Endodermal cell (in vitro differentiated cells): ENCODE measurements at places on chromosomes 1 and 21.

DNA sequence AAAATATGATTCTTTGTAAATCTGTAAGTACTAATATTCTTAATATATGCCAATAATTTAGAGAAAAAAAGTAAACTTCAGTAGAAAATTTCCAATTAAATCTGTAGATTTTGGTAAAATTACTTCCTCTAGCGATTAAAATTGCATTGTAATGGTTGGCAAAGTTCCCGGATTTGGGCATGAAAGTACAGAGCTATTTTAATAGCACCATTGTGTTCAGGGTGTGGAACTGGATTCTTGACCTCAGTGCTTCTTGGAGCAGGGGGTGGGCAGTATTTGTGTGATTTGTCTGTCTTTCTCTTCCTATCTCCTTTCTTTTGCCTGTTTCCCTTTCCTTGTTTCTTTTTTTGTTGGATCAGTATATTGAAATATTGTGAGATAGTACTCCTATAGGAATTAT is 72.1 kb downstream of the DNM3 start:
- DNase-seq: no peak

DNA sequence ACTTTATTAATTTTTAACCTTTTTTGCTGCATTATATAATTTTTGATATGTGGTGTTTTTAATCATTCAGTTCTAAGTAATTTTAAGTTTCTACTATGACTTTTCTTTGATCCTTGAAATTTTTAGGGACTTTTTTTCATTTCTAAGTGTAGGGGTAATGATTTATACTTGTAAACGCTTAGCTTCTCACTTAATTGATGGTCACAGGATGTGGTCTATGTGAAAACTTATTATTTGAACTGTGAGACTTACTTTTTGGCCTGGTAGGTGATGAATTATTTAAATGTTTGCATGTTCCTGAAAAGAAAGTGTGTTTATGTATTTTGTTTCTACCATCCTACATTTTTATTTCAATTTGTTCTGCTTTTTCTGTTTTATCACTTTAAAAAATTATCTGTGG is 17.2 kb downstream of the ALPL start:
- no peak for DNase-seq

DNA sequence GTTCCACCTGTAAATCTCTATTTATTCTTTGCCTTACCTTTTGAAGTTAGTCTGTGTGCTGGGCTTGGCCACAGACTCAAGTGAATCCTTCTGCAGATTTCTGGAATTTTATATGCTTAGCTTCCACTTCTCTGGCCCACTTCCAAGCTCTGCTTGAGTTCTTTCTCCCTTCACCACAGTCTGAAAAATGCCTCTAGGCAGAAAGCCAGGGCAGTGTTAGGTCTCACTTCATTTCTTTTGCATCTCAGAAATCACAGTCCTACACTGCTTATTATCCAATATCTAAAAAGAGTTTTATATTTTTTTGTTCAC is 48.9 kb downstream of the INKA2 start:
- DNase-seq: no peak

- no peak for DNase-seq
These were observed 167.5 kb downstream of the TPR start for GRCh38 chr1:186207391-186208085.

DNA sequence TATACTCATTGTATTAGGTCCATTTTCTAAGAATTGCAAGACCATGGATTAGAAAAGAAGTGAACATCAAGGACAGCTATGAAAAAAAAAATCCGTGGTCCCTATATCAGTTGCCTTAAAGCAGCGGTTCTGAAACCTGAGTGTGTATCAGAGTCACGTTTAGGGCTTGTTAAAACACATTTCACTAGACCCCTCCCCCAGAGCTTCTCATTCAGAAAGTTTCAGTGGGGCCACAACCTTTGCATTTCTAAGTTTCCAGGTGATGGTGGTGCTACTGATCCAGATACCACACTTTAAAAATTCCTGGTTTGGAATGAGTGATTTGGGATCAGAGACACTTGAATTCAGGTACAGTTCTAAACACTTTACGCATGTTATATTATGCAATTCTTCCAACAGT is 96.1 kb upstream of the PRMT6 start:
- DNase-seq: no peak

DNA sequence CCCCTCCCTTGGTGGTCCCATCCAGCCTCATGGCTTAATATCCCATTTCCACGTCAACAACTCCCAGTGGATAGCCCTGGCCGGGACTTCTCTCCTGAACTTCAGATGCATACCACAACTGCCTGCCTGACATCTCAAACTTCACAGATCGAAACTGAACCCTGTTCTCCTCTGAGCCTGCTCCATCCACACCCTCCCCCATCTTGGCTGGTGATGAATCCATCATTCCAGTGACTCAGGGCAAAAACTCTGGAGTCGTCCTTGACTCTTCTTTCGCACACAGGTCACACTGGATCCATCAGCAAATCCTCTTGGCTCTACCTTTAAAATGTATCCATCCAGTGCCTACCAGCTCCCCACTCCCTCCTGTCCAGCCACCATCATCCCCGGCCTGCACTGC is 3.9 kb downstream of the TAS1R2 start:
- no peak for DNase-seq
